Left lobe of liver (tissue), 2 donors: ENCODE measurements at places on chromosomes 4 and X.

- DNase-seq: no peak
These were observed 10.6 kb downstream of the ING2 start for GRCh38 chr4:183515411-183515810.

DNA sequence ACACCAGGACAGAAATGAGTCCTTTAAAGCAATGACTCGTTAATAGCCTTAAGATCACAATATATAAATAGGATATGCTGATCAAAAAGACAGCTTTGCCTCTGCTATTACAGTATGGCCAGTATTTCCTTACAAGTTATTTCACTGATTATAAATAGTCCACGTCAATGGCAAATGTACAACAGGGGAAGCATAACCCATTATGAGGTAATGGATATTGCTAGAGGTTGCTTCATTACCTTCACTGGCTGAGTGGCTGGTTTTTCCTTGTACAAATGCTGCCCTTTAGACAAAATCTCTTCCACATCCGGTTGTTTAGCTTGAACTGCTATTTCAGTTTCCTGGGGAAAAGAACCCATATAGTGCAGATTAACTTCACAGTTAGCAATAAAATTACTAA lies 764.6 kb upstream of the FTHL17 start:
- no peak for DNase-seq

DNA sequence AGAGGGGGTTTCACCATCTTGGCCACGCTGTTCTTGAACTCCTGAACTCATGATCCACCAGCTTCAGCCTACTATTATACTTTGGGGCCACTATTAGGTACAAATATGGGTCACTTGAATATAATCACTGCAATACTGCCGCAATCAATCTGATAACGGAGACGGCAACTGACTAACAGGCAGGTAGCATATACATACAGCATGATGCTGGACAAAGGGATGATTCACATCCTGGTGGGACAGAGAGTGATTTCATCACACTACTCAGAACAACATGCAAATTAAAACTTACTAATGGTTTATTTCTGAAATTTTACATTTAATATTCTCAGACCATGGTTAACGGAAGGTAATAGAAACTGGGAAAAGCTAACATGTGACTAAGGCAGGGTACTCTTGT lies 10.9 kb downstream of the LRBA start:
- DNase-seq: no peak

DNA sequence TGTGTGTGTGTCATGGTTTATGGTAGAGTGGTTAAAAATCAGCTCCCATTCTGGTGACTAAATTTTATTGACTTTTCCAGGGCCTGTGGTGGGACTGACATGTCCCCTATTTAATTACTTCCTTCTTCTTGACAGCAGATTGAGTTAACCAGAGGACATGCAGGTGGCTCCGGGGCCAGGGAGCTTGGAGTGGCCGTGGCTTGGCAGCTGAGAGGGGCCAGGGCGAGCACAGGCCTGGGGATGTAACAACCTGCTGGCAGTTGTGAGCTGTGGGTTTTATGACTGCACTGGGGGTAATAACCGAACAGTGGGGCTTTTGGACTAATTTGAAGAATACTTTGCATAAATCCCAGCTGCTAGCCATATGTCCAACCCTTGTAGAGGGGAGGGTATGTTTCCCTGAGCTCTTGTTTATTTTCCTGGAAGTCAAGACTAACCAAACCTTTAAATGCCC lies 186.0 kb downstream of the MID1IP1 start:
- no peak for DNase-seq

GRCh38 chrX:20352504-20352903 lies 85.8 kb upstream of the RPS6KA3 start:
- no peak for DNase-seq

DNA sequence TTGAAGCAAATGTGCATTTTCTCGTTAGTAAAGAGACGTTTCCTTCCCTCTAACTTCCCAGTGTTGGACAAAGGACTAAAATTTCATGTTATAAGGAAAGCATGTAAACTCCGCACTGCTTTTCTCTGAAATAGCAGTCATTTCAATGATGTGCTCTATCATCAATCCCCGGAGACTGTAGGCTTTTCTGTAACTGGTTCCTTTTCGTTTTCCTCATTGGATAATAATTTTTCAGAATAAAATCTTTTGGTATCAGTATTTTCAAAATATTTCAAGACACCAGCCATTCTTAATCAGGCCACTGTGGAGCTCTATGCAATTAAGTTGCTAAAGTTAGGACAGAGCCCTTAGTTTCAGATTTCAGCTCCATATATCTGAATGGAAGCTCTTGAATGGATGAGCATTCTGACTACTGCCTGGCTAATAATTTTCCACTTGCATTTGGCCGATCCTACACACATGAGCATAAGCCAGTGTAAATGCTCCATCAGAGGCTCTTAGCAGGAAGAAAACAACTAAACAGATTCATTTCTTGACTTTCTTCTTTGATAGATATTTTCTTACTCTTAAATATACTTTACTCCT lies 157.7 kb downstream of the CHIC2 start:
- no peak for DNase-seq

DNA sequence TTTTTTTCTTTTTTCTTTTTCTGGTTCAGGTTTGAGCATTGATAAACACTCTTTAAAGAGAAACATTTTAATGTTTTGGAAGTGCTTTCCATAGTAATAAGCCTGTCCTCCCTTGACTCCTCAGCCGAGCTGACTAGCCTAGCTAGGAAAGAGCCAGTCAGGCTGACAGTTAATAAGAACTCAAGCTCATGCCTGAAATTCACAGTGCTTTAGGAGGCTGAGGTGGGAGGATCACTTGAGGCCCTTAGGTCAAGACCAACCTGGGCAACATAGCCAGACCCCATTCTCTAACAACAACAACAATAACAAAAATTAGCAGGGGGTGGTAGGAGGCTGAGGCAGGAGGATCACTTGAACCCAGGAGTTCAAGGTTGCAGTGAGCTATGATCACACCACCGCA lies 53.4 kb upstream of the ZCCHC13 start:
- DNase-seq: no peak

DNA sequence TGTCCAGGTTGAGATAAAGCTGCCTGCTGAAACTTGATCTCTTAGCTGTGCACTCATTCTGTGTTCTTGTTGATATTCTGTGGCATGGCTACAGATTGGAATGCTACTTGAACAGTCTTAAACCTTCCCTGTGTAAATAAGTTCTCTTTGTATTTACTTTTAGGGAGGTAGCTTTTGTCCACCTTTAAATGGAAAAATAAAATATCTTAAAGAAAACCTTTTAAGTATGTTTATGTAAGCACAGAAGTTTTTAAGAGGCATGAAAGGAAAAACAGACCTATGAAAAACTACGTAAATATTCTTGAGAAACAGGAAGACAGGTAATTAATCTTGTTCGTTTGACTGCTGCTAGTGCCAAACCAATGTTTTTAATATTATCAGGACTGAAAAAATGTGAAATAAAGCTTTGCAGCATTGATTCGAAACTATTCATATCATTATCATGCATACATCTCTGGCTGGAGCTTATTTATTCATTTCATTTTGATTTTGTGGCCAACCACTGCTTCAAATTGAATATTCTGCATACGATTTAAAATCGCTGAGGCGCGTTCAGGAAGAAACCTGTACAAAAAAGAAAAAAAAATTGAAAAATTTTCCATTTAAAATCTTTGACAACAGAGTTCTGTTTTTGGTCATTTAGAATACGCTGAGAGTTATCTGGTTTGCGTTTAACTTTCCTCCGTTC lies 17.8 kb downstream of the HSD17B13 start:
- DNase-seq: no peak

- DNase-seq: peak; percentile 45
These were observed 797 bp downstream of the CD99L2 start for GRCh38 chrX:150897421-150898320.

DNA sequence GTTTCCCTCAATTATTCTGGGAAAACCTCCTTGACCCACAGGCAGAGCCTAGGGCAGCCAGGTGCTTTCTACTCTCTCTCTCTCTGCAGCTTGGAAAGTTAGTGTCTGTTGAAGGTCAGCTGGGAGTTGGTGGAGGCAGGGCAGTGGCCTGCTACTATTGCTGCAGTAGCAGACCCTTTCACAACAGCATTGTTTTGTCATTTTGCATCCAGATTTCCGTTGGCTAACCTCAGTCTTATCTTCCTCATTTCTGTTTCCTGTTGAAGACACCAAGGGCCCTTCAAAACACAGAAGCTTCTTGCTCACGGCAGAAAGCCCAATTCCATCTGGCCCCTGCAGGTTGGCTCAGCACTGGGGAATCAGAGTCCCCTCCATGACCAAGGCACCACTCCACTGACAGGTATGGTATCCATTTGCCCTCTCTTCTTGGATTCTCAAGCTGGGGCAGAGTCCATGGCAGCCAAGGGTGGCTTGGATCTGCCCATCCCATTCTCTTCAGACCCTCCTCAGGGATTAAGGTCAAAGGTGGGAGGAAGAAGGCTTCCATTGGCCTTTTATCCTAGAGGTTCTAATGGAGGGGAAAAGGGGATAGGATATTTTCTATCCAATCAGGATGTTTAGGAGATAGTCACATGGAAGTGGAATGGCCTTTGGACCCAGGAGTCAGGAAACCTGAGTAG lies 24.6 kb downstream of the VSIG4 start:
- DNase-seq: no peak

DNA sequence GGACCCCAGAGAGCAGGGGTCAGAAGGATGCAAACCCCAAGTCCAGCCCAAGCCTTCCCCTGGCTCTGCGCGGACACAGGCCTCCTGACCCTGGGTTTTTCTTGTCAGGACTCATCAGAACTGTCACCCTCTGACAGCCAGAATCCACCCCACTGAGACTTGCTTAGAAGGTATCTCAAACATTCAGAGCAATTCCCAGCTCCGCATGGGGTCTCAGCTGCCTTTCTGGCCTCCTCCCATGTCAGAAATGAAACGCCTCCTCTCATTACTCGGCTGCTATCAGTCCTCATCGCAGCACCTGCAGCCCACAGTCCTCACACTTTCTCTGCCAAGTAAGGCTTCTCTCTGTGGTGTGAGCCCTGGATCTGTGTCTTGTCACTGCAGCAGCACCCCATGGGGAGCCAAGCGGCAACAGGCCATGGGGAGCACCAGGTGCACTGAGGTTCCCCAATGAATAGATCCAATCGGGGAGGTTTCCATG lies 97.8 kb downstream of the WFS1 start:
- no peak for DNase-seq

DNA sequence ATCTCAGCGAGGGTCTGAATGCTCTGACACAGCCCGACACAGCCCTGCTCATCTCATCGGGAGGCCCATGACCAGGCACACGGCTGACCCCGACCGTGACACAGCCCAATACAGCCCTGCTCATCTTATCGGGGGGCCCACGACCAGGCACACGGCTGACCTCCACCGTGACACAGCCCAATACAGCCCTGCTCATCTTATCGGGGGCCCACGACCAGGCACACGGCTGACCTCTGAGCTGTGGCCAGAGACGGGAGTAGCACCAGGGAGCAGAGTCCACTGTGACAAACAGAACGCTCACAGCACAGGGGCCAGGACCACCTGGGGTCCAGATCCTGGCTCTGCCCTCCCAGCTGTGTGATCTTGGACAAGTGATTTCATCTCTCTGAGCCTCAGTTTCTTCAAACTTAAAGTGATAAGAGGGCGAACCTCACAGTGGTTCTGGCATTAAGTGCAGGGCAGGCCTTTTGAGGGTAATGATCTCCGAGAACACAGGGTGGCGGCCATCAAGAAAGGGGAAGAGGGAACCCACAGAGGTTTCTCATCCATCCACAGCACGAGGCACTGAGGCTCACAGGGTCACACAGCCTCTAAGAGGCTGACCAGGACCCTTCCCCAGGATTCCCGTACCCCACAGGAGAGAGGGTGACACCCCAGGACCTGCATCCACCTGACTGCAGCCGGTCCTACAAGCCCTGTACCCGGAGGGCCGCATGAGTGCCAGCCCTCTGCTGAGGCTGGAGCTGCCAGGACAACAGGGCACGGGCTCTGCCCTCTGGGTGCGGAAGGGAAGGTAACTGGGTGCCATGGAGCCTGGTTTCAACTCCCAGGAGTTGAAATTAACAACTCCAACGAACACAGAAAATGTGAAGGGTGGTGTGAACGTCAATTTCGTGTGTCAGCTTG lies 60.1 kb downstream of the WFS1 start:
- no peak for DNase-seq

GRCh38 chrX:53031380-53031779 lies 17.2 kb upstream of the GPR173 start:
- no peak for DNase-seq

GRCh38 chr4:187175197-187175596 lies 451.5 kb upstream of the FAT1 start:
- no peak for DNase-seq

GRCh38 chr4:184898793-184899192 lies 73.0 kb upstream of the ACSL1 start:
- DNase-seq: no peak
